ENCODE measurements at places on chromosomes 12 and 14.

DNA sequence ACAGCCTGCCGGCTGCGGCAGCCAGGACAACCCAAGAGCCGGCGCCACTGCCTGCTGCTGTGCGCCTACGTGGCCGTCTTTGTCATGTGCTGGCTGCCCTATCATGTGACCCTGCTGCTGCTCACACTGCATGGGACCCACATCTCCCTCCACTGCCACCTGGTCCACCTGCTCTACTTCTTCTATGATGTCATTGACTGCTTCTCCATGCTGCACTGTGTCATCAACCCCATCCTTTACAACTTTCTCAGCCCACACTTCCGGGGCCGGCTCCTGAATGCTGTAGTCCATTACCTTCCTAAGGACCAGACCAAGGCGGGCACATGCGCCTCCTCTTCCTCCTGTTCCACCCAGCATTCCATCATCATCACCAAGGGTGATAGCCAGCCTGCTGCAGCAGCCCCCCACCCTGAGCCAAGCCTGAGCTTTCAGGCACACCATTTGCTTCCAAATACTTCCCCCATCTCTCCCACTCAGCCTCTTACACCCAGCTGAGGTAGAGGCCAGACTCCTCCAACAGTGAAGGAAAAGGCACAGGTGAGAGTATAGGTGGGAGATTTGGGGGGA is 10.3 kb downstream of the ZBTB39 start:
- no peak for DNase-seq

GRCh38 chr12:14652483-14652882 is 43.9 kb downstream of the GUCY2C start:
- DNase-seq: no peak

- no peak for DNase-seq
Observed at GRCh38 chr14:72903716-72904115, 9.8 kb upstream of the DPF3 start.

- no peak for DNase-seq
Observed at GRCh38 chr12:123683964-123684363, 13.1 kb downstream of the TCTN2 start.

GRCh38 chr14:74886001-74886400 is 4.3 kb downstream of the DLST start:
- no peak for DNase-seq

- no peak for DNase-seq
Observed at GRCh38 chr12:69254046-69254445, 14.7 kb downstream of the CPSF6 start.

- DNase-seq: no peak
Observed at GRCh38 chr12:95130096-95130495, 56.7 kb upstream of the NR2C1 start.

GRCh38 chr12:31236998-31237637 is 88.8 kb downstream of the SINHCAF start:
- DNase-seq: no peak

GRCh38 chr12:21773806-21774205 is 700 bp downstream of the KCNJ8 start:
- DNase-seq: no peak

DNA sequence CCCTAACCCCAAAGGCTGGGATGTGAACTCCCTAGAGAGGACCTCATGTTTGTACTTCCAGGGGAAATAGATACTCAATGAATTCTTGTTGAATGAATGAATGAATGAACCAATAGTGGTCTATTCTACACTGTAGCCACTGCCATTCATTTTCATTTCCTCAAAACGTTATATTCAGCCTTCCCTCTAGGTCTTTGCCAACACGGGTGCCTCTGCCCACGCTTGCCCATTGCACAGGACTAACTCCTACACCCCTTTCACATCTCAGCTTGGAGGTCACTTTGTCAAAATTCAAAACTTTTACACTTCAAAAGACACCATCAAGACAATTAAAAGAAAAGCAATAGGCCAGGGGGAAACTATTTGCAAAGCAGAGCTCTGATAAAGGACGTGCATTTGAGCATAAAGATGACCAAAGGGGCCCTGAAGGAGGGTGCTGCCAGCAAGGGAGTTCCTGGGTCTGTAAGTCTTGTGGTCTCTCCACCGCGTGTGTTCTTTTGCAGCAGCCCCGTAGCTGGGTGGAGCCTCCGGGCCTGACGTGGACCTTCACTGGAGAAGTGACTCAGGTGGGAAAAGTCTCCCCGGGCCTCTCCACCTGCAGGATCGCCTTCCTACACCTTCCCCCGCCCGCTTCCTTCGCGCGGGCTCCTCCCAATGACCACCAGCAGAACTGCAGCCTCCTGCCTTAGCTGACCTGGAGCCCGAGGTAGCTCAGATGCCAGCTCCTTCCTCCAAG is 31.5 kb downstream of the TMEM63C start:
- no peak for DNase-seq

DNA sequence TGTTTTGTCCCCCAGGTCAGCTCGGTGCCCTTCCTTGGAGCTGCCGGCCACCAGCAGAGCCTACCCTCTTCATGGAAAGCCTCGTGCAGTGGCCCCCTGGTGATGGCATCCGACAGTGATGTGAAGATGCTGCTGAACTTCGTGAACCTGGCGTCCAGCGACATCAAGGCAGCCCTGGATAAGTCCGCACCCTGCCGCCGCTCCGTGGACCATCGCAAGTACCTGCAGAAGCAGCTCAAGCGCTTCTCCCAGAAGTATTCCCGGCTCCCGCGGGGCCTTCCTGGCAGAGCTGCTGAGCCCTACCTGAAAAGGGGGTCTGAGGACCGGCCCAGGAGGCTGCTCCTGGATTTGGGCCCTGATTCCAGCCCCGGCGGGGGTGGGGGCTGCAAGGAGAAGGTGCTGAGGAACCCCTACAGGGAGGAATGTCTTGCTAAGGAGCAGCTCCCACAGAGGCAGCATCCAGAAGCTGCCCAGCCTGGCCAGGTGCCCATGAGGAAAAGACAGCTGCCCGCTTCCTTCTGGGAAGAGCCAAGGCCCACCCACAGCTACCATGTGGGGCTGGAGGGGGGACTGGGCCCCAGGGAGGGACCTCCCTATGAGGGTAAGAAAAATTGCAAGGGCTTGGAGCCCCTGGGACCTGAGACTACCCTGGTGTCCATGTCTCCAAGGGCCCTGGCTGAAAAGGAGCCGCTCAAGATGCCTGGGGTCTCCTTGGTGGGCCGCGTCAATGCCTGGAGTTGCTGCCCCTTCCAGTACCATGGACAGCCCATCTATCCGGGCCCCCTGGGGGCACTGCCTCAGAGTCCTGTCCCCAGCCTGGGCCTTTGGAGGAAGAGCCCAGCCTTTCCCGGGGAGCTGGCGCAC is 1.3 kb downstream of the FAM181A start:
- no peak for DNase-seq

GRCh38 chr12:3641428-3642018 is 111.4 kb downstream of the CRACR2A start:
- no peak for DNase-seq

GRCh38 chr12:2411616-2412304 is 359.0 kb downstream of the CACNA1C start:
- DNase-seq: no peak

GRCh38 chr12:131950182-131950913 is 606 bp downstream of the EP400 start:
- peak; percentile 31 for DNase-seq

- no peak for DNase-seq
Observed at GRCh38 chr14:24434036-24434435, 4.3 kb downstream of the KHNYN start.

DNA sequence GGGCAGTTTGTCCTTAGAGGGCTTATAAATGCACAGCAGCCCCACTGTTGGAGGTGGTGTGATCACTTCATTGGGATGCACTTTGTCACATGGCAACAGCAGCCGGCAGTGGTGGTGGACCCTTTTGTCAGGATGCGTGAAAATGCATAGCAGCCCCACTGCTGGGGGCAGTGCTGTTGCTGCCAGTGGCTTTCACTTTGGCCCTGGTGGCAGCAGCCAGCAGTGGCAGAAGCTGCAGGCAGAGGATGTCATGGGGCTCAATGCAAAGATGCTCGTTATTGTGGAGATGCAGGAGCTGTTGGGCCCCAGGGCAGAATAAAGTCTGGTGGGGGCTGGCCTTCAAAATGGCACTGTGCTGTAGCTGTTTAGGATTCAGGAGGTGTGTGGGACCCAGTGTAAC is 173.0 kb upstream of the DAAM1 start:
- DNase-seq: no peak

DNA sequence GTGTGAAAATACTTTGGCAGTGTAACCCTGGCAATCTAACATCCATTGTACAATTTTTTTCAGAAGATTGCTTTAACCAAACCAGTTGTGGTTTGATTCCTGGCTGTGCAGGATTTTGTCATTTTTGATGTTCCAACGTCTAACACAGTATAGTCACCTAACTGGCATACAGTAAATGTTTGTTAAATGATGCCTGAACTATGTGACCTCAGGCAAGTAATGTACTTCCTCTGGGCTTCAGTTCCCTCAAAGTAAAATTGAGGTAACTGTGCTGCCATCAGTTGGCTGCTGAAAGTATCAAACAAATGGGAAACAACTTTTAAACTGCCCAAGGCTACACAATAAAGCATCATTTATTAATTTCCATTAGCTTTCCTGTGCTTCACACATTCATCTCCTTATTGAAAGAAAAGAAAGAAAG is 4.3 kb downstream of the TM7SF3 start:
- DNase-seq: no peak

- DNase-seq: no peak
Observed at GRCh38 chr14:79443602-79444001, 767.7 kb downstream of the DIO2 start.

GRCh38 chr12:54984658-54985376 is at the start of gene TESPA1:
Gene TESPA1, minus strand, starts transcription at chr12:54984762. Its CDS starts 10,200 bp downstream, at chr12:54974562.
- peak; percentile 70 for DNase-seq

DNA sequence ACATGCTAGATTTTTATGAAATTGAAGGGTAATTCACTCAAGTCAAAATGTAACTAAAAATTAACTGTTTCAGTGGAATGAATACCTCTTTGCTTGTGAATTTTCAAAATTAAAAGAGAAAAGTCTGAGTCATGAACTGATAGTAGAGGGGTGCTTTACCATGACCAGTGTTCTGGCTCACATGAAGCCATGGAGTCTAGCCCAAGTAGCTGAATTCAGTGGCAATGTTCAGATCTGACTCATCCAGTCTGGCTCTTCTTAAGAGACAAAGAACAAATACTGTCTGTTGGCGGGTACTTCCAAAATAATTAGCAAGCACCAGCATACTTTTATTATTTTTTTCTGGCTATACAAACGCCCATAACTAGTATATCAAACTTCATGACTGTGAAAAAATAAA is 366.3 kb upstream of the GARIN6 start:
- DNase-seq: no peak

DNA sequence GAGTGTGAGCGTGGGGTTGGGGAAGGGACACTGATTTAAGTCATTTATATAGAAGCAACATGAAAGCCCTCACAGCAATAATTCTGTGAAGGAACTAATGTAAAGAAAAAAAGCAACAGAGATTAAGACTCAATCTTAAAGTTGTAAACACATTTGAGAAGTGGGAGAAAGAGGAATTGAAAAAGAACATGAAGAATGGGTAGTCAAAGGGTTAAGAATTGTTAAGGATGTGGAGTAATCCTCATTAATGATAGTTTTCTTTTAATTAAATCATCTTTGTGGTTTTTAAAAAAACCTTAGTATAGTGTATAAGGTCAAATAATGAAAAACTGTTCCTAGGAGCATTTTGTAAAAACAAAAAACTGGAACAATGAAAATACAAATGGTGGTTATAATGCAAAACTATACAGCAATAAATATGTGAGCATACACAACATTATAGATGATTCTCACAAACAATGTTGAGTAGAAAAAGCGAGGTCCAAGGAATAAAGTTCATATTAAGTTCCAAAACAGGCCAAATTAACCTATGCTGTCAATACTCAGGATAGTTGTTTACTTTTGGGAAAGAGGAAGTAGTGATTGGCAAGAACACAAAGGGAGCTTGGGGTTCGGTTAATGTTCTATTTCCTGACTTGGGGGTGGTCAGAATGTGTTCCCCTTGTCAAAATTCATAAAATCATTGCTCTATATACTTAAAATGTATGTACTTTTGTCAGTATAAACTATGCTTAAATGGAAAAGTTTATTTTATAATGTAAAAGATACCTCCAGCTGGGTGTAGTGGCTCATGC is 120.4 kb upstream of the ATF7IP start:
- no peak for DNase-seq

- DNase-seq: no peak
Observed at GRCh38 chr14:51318813-51319597, 79.0 kb downstream of the TMX1 start.

DNA sequence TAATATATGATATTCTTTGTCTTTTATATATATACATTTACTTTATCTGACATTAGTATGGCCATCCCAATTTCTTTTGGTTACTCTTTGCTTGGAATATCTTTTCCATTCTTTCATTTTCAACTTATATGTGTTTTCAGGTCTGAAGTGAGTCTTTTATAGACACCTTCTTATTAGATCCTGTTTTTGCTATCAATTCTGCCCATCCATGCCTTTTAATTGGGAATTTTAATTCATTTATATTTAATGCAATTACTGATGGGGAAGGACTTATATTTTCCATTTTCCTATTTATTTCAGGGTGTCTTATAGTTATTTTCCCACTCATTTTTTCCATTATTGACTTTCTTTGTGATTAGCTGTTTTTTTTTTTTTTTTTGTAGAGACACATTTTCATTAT is 43.4 kb downstream of the GABARAPL1 start:
- DNase-seq: no peak

GRCh38 chr12:26701604-26702215 is 131.3 kb downstream of the ITPR2 start:
- DNase-seq: no peak

- DNase-seq: no peak
Observed at GRCh38 chr12:124952801-124953200, 36.1 kb downstream of the DHX37 start.

DNA sequence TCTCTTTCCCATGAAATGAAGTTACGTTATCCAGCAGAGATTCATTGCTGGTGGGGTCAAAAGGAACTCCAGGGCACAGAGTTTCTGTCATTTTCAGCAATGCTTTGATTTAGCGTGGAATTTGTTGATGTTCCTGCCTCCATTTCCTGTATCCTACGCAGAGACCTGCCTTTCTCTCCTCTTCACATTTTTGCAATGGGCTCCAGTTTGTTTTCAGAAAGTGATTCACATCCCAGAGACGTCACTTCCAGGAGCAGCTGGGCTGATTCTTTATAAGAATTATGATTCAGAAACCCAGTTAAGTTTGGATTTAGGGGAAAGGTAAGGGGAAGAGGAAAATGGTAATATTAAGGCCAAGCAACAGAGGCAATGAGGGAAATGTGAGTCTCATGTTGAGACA is 11.6 kb downstream of the RNASE10 start:
- DNase-seq: no peak

DNA sequence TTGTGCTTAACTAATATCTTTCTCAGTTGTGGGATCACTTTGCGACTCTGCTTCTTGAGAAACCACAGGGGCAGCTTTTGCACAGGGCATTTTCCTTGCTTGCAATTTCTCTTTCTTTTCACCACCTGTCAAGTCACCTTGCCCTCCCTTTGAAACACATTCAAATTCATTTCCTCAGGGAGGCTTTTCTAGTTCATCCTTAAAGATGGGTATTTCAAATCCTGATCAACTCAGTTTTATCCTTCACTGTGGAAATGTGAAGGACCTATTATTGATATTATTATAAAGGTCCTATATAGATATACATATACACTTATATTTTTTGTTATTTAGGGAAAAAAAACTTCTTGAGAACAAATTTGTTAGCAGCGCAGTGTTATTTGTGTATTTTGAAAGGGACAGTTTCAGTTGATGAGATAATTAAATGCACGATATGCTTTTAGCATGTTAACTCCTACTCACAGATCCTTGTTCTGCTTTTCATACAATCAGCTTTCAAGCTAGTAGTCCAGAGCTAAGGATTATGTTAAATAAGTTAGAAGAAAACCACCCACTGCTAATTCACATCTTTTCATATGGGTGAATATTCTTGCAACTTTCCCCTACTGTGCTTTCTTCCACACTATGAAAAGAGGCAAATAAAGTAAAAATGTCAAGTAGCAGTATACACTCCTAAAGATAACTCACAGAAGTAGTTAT is 501.4 kb upstream of the RGS6 start:
- no peak for DNase-seq

All from T-helper 9 cell (primary cell).